ENCODE measurements at places on chromosomes 11 and 22.
A peak's percentile ranks its signal among the peaks of the same experiment; 100 is the strongest.

DNA sequence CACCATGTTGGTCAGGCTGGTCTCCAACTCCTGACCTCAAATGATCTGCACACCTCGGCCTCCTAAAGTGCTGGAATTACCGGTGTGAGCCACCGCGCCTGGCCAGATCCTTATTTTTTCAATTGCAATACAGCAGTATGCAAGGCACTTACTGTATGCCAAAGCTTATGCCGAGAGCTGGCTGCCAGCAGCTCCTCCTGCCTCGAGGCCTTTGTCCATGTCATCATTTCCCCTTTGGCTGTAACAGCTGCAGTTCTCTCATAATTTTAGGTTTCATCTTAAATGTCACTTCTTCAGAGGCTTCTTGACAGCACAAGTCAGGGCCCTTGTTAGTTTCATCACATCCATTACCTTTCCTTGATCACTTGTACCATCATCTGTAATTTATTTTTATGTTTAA lies 1.5 kb upstream of the SREBF2 start:
- DNase-seq = no peak

DNA sequence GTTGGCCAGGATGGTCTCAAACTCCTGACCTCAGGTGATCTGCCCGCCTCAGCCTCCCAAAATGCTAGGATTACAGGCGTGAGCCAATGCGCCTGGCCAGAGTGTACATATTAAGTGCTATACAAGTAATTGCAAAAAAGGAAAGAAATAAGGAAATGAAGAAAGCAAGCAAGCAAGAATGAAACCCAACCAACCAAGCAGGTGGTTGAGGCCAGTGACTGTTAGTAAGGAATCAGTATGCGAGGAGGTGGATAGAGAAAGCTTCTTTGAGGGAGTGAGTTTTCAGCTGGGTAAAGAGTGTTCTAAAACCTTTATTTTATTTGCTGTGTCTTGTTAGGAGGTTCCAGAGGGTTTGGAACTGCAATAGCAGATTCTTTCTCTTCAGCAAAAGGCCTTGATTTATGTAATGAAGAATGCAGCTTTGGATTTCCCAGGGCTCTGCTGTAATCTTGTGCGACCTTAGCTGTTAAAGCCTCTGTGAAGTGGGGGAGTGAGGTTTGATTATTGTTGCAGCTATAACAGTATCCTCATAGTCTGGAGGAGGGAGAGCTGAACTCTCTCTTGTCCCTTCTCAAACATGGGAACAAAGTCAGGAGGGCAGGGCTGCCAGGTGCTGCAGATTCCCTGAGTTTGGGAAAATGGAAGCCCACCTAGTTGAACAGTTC lies 5.7 kb downstream of the AMPD3 start:
- DNase-seq = no peak

DNA sequence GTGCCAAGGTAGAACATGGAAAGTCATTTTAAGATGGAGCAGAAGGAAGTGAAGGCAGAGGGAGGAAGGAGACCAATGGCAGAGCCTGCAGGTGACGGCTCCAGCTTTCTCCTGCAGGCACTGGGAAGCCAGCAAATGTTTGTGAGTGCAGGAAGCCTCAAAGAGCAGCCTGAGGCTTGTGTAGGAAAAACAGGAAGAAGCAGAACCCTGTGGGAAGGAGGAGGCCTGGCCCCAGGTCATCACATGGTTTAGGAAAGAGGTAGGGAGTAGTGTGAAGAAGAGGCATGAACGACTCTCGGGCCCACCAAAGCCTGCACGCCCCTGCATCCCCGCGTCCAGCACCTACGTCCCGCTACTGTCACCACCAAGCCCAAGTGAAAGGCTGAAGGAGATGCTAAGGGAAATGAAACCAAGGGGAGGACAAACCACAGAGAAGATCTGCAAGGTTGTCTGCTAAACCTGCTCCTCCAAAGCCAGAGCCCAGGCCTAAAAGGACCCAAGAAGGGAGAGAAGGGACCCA lies 151.5 kb downstream of the CHST1 start:
- no peak for DNase-seq

- no peak for DNase-seq
These were observed 74.9 kb downstream of the RPL27A start for GRCh38 chr11:8757533-8757932.

DNA sequence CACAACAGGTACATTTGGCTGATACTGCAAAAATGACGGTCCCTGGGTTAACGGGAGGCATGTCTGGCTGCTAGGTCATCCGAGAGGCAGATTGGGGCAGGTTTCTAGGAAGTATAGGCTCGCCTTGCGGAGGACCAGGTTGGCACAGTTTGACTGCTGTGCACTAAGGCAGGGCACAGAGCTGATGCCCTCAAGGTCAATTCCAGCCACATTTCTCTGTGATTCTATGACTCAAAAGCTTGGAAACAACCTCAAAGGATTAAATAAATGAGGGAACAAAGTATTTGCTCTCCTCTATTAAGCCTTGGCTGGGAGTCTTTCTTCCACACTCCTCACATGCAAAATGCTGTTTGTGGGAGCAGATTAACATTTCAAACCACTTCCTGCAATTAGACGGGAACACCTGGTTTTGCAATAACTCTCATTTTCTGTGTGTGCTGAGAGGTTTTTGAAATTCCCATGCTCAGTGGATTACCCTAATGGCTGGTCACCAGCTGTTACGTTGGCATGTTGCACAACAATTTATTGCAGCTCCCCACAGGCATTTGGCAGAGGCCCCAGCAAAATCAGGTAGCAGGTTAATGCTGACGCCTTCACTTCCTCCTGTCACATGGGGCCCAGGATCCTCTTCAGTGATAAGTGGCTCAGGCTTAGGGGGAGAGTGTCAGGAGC lies 61.0 kb upstream of the PLET1 start:
- DNase-seq = peak; percentile 95

All from NCI-H2081 treated with DMSO at 0.1 percent for 48 hours (cell line).